ENCODE measurements at places on chromosomes 3 and 15.

DNA sequence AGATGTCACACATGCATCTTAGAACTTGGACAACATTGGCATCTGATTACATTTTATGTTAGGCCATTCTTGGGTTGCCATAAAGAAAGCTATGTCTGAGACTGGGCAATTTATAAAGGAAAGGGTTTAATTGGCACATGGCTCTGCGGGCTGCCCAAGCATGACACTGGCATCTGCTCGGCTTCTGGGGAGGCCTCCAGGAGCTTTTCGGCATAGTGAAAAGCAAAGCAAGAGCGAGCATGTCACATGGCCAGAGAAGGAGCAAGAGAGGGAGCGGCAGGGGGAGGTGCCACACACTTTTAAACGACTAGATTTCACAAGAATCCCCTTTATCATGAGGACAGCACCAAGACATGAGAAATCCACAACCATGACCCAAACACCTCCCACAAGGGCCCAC is 11.3 kb downstream of the RYR3 start:
- DNase-seq: no peak

- DNase-seq: no peak
Measured at GRCh38 chr3:169659820-169660674, 3.5 kb downstream of the MECOM start.

DNA sequence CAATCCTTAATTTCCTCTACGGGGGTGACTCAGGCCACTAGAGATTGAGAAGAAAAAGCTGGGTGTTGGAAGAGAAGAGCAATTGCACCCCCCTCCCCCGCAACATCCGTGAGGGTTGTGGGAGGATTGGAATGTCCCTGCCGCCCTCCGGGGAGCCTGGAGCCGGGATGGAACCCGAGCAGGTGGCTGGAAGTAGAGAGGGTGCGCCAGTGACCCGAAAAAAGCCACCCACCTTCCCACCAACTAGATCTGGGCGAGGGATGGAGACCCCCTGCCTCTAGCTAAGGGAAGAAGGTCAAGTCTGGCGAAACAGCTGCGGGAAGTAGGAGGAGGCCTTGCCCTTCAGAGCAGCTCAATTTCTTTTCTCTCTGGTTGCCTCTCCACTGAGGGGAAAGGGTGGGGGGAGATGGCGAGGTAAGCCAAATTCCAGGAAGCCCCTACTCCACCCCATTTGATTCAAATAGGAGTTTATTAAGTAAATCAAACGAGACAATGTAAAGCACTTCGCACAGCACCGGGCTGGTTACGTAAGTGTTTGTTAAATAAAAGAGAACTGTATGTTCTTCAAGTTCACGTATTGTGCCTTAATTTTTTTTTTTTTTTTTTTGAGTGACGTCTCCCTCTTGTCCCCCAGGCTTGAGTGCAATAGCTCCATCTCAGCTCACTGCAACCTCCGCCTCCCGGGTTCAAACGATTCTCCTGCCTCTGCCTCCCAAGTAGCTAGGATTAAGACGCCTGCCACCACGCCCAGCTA is 1.1 kb upstream of the WWTR1 start:
- no peak for DNase-seq

- peak; percentile 22 for DNase-seq
Measured at GRCh38 chr15:45522328-45523165, at the start of gene SLC30A4. Gene SLC30A4 (minus strand): TSS chr15:45522755. CDS start chr15:45522354, 401 bp downstream.

GRCh38 chr3:9248522-9249271 is 749 bp downstream of the SRGAP3 start:
- no peak for DNase-seq

GRCh38 chr3:28273837-28274236 is 32.4 kb downstream of the CMC1 start:
- no peak for DNase-seq

GRCh38 chr15:92709110-92709790 is 53.7 kb upstream of the FAM174B start:
- no peak for DNase-seq

- no peak for DNase-seq
Measured at GRCh38 chr15:85128621-85129020, 147.0 kb downstream of the PDE8A start.

DNA sequence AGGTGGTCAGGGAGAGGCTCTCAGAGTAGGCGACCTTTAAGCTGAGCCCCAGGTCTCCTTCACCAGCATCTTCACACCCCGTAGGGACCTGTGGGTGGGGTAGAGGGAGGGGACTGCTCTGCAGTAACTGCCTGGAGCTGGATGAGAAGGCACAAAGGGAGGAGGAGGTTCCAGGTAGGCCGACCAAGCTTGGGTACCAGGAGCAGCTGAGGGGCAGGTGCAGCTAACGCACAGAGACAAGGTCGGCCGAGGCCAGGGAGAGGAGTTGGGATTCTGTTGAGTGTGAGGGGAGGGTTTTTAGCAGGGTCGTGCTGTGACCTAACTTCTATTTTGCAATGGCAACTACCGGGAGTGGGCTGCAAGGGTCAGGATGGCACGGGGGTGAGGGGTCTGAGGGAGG is 5.9 kb upstream of the GRIP2 start:
- DNase-seq: no peak

GRCh38 chr15:83092309-83092976 is 15.0 kb upstream of the TM6SF1 start:
- no peak for DNase-seq

DNA sequence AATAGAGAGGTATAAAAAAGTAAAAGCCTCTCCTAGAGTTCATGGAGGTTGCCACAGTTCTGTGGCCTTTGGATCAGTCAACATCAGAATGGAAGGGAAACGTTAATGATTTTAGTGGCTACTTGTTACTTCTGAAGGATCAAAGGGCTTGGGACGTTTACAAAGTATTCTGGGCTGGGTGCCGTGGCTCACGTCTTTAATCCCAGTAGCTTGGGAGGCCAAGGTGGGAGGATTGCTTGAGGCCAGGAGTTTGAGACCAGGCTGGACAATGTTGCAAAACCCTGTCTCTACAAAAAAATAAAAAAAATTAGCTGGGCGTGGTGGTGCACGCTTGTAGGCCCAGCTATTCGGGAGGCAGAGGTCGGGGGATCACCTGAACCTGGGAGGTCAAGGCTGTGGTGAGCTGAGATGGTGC is 44.6 kb downstream of the FNDC3B start:
- no peak for DNase-seq

DNA sequence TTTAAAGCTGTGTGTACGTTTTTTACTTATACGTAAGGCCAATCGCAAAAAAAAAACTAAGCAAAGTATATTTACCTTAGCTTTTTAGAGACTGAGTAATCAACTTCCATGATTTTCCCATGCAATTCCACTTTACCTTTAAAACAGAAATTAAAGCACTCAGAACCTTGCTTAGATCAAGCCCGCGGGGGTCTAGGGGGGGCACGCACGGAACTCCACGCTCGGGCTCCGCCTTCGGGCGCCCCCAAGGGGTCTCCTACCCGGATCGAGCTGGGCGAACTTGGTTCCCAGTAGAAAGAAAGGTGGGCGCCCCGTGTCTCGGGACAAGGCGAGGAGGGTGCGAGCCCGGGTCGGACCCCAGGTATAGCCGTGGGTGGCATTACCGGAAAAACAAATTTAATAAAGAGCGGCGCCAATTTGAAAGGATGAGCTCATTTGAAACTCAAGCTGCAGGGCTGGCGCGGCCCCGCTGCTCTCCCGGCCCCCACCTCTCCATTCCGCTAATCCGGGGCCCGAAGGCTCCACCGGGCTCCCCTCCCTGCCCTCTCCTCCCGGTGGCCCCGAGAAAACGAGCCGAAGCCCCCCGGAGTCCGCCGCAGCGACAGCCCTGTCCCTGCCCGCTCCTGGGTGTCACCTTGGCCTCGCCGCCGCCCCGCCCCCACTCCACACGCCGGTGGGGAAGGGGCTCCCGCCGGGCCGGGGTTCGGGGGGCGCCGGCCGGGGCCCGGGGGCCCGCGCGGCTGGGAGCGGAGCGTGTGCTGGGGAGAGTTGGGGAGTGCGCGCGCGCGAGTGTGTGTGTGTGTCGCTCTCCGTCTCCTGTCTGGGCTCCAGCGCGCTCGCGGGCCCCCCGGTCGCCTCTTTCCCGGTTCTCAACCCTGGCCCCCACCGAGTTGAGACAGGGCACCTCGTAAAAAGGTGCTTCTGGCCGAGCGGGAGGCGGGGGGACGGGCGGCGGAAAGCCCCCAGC is 1.5 kb downstream of the IGF2BP2 start:
- DNase-seq: no peak

DNA sequence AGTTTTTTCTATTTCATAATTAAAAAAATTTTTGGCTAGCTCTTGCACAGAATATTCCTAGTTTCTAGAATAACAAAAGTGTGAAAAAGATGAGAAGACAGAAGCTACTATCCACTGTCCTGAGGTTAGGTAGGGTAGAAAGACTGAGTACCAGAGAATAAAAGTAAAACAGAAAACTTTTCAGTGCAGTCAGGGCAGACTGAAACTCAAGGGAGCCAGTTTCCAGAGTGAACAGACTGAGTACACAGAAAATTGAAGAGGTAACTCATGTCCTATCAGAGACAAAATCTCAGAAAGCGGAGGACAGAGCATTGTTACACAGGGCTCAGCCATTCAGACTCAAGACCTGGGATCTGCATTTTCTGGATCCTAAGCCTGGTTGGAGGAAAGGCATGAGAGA is 8.8 kb upstream of the FBXO40 start:
- no peak for DNase-seq

- DNase-seq: no peak
Measured at GRCh38 chr3:47849699-47850563, 47.0 kb downstream of the DHX30 start.

All from stimulated activated CD4-positive, alpha-beta T cell treated with anti-CD3 and anti-CD28 coated beads, Interleukin-1b, Interleukin-23, amount 100 ng/mL, for 1 hour (primary cell).